ENCODE measurements at places on chromosomes 1 and 21.

DNA sequence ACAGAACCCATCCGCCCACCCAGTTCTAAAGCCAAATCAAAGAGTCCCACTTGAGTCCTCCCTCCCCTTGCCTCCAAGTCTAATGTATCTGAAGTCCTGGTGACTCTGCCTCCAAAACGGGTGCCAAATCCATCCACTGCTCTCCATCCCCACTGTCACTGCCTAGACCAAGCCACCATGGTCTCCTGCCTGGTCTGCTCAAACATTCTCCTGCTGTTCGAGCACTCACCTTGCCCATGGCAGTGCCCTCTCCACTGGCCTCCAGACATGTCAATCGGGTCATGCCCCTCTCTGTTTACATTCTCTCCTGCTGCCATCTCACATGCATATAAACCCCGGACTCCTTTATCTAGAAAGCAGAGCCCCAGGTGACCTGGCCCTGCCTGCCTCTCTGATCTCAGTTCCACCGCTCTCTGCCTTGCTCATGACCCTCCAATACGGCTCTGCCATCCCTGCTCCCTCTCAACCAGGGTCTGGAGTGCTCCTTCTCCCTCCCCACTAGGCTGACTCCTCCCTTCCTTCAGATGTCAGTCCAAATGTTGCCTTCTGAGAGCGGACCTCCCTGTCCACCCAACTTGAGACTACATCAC lies 32.1 kb upstream of the MX1 start:
- DNase-seq: no peak

- no peak for DNase-seq
Observed at GRCh38 chr21:36845790-36846189, 120.7 kb downstream of the HLCS start.

DNA sequence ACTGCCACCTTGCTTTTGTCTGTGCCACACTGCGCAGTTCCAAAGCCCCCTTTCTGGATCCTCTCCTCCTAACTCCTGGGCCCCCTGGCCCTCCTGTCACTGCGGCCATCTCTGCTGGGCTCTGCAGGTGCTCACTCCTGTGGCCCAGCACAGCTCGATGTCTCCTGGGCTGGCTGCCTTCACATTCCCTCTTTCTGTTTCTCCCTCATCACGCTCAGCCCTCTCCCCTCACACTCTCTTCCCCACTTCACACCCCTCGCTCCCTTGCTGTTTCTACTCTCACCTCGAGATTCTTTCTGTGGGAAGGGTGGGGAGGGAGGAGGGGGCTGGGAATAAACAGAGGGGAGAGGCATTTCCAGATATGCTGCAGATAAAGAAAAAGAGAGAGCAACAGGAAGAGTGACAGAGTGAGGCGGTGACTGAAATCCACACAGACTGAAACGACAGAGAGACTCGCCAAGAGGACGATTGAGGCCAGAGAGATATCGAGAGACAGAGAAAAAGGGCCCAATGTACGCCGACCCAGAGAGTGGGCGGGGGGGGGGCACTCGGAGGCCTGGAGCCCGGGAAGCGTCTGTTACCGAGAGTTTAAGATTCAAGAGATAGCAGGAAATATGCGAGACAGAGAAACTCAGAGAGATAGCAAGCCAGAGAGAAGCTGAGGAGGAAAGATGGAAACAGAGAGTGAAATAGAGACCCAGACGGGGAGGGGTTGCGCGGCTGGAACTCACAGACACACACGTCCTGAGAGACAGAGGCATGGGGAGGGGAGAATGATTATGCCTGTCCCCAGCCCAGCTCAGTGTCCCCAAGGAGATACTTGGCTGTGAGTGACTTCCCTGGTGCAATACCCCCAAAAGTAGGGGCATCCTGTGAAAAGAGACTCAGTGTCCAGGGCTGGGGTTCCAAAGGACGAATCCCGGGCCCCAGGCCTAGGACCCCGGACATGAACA lies 666 bp downstream of the CSF3R start:
- no peak for DNase-seq

DNA sequence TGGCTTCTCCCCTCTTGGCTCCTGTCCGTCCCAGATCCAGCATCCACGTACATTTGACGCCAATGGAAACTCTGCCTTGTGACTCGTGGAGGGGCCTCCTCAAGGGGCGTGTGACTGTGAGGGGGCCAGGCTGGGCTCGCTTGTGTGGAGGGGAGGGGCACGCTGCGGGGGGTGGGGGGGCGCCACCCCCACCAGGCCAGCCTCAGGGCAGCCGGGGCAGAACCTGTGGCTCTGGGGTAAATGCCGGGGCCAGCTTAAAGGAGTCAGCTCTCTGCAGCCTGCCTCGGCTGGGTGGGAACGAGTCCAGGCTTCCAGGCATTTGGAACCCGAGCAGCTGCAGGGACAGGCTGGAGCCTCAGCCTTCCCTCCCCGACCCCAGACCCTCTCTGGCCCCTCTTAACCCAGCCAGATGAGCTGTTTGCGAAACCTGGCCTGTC lies 94.1 kb downstream of the SIK1 start:
- peak; percentile 18 for DNase-seq

GRCh38 chr1:2856066-2856390 lies 54.5 kb upstream of the TTC34 start:
- DNase-seq: no peak

DNA sequence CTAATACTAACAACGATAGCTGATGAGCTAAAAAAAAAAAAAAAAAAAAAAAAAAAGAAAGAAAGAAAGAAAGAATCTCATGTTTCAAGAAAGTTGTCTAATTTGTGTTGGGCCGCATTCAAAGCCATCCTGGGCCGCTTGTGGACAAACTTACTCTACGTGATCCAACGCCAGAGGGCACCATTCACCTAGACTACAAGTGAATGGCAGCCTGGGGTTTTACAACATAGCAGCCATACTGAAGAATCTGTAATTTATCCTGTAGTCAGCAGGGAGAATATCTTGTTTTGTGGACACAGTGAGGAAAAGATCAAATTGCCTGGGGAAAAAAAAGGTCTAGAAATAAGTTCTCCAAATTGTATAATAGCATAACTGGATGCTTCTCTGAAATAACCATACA lies 47.0 kb downstream of the CYP2J2 start:
- DNase-seq: peak; percentile 74

GRCh38 chr1:6465461-6466005 lies 440 bp downstream of the TNFRSF25 start:
- no peak for DNase-seq

DNA sequence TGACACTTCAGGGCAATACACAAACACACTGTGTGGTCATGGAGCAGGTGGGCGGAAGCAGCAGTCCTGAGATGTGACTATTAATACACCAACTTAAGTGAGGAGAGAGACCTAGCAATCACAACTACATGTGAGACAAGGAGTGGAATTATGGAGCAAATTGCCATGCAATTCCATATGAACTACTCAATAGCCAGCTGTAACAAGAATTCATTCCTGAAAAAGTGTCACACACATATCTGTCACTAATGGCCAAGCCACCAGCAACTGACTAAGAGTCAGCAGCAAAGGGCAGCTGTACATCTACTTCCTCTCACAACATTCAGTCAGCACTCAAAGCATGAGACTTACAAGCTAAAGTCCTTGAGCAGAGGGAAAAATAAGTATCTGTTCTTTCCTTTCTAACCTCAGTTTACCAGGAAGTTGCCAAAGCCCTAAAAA lies 46.2 kb downstream of the GPR3 start:
- DNase-seq: no peak

DNA sequence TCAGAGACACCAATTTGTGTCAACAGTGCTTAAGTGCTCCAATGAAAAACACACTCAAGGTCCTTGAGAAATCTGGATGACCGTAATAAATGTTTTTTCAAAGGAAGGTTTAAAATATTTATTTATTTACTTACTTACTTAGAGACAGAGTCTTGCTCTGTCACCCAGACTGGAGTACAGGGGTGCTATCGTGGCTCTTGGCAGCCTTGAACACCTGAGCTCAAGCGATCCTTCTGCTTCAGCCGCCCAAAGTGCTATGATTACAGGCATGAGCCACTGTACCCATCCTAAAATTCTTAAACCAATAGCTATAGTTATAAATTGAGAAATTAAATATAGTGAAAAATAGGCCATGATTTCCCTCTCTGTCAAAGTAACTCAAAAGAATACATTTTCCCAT lies 17.3 kb upstream of the ERICH3 start:
- no peak for DNase-seq

- DNase-seq: peak; percentile 10
Observed at GRCh38 chr1:172003766-172004530, 162.7 kb downstream of the DNM3 start.

- DNase-seq: no peak
Observed at GRCh38 chr1:89701746-89702241, 68.9 kb downstream of the LRRC8C start.

GRCh38 chr1:230905733-230906132 lies 37.4 kb upstream of the C1orf198 start:
- DNase-seq: peak; percentile 57

- no peak for DNase-seq
Observed at GRCh38 chr1:18684303-18684702, 53.7 kb downstream of the PAX7 start.

- DNase-seq: no peak
Observed at GRCh38 chr21:16535626-16536025, 805.8 kb downstream of the USP25 start.

GRCh38 chr1:222728746-222729145 lies 8.3 kb upstream of the FAM177B start:
- DNase-seq: no peak

DNA sequence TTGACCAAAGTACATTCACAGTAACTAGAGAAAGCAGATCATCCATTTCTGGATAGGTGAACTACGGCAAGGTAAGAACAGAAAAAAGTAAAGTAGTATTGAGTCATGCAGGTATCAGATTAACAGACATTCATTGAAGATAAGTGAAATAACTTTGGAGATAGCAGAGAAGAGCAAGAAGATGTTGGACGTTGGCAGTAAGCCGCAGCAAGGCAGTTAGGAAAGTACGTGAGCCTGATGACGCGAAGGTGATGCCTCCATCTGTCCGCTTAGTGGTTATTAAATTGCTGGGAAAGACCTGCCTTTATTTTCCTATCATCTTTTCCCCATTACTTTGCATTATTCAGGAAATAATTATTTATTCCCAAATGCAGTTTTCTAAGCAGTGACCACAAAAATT lies 24.9 kb upstream of the KIAA1614 start:
- DNase-seq: no peak

GRCh38 chr1:212110617-212111016 lies 75.1 kb downstream of the DTL start:
- peak; percentile 50 for DNase-seq

DNA sequence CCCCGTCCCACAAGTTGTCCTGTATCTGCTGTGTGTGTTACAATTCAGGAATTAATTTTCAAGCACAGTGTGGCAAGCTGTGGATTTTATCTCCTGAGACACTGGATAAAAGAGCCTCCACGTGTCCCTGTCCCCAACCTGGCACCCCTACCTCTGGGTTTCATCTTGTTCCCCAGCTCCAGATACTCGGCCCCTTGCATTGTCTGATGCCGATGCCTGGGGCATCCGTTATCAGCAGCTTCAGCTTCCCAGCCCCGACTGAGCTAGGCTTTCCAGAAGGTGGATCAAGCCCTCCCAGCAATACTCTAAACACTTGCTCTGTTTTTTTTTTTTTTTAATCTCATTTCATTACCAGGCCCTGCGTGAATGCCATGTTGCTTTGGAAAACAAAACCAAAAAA lies 159.4 kb downstream of the PLXNA2 start:
- DNase-seq: no peak

- peak; percentile 78 for DNase-seq
Observed at GRCh38 chr1:215710036-215710898, 143.2 kb downstream of the KCTD3 start.

DNA sequence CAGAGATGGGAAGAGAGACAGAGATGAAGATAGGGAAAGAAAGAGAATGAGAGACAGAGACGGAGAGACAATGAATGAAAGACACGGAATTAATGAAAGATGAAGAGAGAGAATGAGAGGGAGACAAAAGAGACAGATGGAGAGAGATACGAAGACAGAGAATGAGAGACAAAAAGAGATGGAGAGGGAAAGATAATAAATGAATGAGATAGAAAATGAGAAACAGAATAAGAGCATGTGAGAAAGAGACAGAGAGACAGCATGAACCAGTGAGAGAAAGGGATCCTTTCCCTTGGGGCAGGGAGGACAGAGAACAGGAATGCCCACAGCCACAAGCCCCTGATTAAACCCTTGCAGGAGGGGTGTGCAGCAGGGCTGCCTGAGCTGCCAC lies 5.3 kb upstream of the WNT9A start:
- no peak for DNase-seq

DNA sequence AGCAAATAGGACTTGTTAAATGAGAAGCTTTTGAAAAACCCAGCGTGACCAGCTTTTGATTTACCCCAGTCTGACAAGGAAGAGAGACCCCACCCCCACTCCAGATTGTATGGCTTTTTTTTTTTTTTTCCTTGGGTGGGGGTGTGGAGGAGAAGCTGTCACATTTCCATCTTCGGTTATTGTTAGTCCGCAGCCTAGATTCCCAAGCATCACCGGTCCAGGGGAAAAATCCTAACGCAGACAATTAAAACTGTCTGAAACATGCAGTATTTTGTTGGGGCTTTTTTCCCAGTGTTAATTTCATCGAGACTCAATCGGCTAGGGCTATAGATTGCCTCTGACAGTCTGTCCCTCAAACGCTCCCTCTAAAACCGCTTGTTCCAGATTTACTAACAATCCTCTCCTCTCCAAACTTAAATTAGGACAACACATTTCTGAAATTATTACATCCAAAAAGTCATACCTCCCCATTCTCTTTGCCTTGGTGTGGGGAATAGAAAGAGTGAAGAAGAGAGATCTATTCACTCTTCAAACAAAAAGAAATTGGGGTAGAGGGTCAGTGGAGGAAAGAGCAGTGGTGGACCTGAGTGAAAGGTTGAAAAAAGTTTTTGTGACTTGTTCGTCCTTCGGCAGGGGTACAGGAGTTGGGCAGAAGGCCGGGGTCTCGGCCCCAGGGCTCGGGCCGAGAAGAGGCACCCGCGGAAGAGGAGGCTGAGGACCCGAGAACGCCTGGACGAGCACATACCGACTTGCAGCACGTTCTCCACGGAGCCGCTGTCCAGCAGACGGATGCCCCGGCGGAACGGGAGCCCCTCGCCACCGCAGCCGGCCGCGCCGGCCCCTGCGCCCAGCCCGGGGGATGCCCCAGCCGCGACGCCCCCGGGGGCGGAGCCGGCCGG lies 1.1 kb downstream of the ZSWIM5 start:
- no peak for DNase-seq

DNA sequence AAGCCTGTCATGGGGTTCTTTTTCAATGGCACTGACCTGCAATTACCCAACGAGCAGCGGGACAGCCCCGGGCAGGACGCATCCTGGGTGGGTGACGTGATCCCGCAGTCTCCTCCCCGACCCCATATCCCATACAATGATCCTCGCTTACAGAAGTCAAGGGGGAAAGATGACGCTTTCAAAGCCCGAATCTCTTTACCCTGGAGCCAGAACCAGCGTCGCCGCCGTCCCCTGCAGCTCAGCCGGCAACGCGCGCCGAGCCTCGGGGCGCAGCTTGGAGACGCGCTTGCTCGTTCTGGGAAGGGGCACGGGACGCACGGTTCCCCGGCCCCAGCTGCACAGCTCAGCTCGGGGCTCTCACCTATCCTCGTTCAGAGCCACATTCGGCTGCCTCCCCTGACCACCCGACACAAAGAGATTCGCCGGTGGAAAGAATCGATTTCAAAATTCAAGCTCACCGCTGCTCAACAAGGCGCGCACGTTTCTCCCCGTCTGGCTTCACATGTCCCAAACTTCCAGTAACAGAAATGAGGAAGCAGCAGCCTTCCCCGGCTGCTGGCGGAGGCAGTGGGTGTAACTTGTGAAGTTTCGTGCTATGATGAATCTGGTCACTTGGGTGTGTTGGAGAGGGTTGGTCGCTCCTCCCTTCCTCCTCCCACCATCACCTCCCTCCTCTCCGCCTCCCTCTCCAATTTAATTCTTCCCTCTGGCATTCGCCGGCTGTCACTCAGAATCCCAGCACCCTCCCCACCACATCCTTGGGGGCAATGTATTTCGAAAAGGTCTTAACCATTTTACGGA lies at the start of gene TIAM1:
TIAM1 (minus strand) TSS at position 582 of the 801 bp plus-strand sequence. CDS start 77,289 bp downstream, outside the sequence.
- DNase-seq: peak; percentile 84
